ENCODE measurements at places on chromosomes 7 and 10. TPM values are rescaled to one million over a fixed set of nuclear protein-coding genes. Genes with fewer than 3 reads are reported as not detected.
A peak's percentile ranks its signal among the peaks of the same experiment; 100 is the strongest.

DNA sequence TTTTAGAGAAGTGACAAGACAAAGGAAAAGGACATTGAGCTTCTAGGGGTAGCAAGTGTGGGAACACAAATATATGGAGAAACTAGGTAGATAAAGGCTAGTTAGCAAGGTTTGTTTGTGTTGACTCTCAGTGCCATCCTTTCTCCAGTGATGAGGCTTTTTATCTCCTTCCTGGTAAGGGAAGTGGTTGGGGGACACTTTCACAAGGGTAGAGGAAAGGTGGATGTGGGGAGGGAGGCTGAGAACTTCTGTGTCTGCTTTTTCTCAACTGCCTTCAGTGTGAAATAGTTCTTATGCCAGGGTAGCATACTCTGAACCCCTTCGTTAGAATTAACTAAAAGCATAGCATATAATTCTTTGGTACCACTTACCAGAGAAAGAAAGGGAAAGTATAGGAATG, 93.0 kb upstream of the STRIP2 start:
- no peaks in the 10 kb centered on the region for H3K36me3 ChIP-seq
- H3K4me1 ChIP-seq = peaks cover 8% of the 10 kb centered on the region
- no peak overlapping the region for H3K4me3 ChIP-seq
- H3K27me3 ChIP-seq = no peaks in the 10 kb centered on the region

GRCh38 chr7:90988516-90988915, 275.7 kb upstream of the FZD1 start:
- H3K4me3 ChIP-seq = no peak overlapping the region
- no peaks in the 10 kb centered on the region for H3K36me3 ChIP-seq
- H3K27ac ChIP-seq = no peak overlapping the region
- no peaks in the 10 kb centered on the region for H3K27me3 ChIP-seq

- no peak for DNase-seq
- no peak overlapping the region for H3K4me3 ChIP-seq
- H3K27me3 ChIP-seq = no peaks in the 10 kb centered on the region
- H3K4me1 ChIP-seq = no peaks in the 10 kb centered on the region
- no peak overlapping the region for H3K27ac ChIP-seq
These were observed 137.0 kb downstream of the RAMP3 start for GRCh38 chr7:45294559-45294958.

- no peak overlapping the region for H3K27ac ChIP-seq
- H3K36me3 ChIP-seq = no peaks in the 10 kb centered on the region
- H3K4me3 ChIP-seq = no peak overlapping the region
- no peak for DNase-seq
- peaks cover 30% of the 10 kb centered on the region for H3K27me3 ChIP-seq
- peaks cover 13% of the 10 kb centered on the region for H3K4me1 ChIP-seq
These were observed 3.8 kb downstream of the CLIP2 start for GRCh38 chr7:74292757-74293576.

- H3K27me3 ChIP-seq = no peaks in the 10 kb centered on the region
- no peak overlapping the region for H3K4me3 ChIP-seq
- no peak overlapping the region for H3K27ac ChIP-seq
- no peaks in the 10 kb centered on the region for H3K4me1 ChIP-seq
These were observed 161.0 kb downstream of the DIP2C start for GRCh38 chr10:528173-529165.

DNA sequence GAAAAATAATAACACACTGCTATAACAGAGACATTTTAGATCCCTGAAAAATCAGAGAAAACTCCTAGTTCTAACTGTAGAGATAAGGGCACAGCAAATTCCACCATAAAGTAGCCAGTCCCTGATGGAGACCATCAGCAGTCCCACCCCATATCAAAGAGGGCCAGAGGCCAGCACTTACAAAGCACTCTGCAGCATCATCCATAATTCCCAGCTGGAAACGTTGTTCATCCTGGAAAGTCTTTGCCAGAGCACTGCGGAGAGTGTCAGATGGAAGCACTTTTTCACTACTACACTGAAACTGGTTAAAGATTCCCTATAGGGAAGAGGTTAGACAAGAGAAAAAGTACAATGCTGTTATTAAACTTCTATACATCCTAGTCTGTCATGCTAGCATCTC, 45.8 kb downstream of the USP54 start:
- no peak overlapping the region for H3K27ac ChIP-seq
- H3K4me3 ChIP-seq = no peak overlapping the region
- no peak for DNase-seq
- peaks cover 3% of the 10 kb centered on the region for H3K36me3 ChIP-seq
- H3K27me3 ChIP-seq = no peaks in the 10 kb centered on the region

GRCh38 chr7:116315293-116315692, 105.0 kb downstream of the TES start:
- H3K36me3 ChIP-seq = no peaks in the 10 kb centered on the region
- peaks cover 24% of the 10 kb centered on the region for H3K4me1 ChIP-seq
- peak; percentile 4 for DNase-seq
- H3K27me3 ChIP-seq = no peaks in the 10 kb centered on the region
- no peak overlapping the region for H3K27ac ChIP-seq

DNA sequence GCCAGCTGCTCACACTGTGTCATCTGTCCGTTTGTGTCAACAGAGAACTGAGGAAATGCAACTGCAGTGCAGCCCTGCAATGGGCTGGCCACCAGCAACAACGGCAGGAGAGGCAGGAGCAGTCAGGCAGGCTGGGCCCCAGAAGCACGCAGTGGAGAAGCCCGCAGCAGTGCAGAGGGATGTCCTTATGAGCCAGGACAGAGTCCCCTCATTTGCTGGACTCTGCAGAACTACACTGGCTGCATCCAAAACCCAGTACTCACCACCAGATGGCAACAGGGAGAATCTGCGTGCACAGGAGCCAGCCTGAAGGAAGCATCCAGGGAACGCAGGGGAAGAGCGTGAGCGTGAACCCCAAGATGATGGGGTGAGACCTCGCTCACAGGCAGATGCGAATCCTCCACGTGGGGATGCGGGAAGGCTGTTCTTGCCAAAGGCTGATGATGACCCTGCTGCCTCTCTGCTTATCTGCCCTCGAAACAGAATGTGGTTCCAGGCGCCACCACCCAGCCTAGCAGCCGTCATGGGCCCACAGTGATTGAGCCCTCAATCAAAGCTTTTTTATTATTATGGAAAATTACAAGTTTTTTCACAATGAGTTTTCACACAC, 232.1 kb downstream of the PTPRN2 start:
- no peak overlapping the region for H3K27ac ChIP-seq
- peaks cover 10% of the 10 kb centered on the region for H3K4me1 ChIP-seq
- no peaks in the 10 kb centered on the region for H3K36me3 ChIP-seq
- DNase-seq = peak; percentile 51
- peaks cover 27% of the 10 kb centered on the region for H3K27me3 ChIP-seq
- no peak overlapping the region for H3K4me3 ChIP-seq

GRCh38 chr7:116139007-116139406, 71.3 kb upstream of the TES start:
- H3K27me3 ChIP-seq = no peaks in the 10 kb centered on the region
- peaks cover 20% of the 10 kb centered on the region for H3K4me1 ChIP-seq
- peak; percentile 65 for DNase-seq
- no peak overlapping the region for H3K27ac ChIP-seq

DNA sequence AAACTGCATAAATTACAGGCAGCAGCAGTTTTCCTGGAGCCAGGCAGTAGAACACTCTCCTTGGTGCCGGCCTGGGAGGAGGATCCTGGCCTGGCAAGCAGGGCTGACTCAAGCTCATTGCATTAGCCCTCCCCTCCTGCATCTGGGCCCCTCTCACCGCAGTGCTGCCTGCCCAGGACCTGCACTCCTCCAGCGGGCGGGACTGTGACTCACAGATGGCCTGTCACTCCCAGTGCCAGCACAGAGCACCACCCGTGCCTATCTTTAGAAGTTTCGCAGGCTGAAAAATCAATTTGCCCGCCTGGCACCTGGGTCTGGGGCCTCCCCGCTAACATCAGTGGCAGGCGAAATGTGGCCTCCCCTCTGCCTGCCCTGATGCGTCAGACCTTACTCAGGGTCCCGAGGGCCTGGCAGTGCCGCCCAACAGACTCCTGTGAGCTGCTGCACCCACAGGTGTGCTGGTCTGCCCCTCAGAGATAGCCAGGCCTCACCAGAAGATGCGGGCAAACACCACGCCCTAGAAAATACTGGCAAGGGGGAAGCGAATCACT, 123.8 kb downstream of the KCNMA1 start:
- peaks cover 33% of the 10 kb centered on the region for H3K4me1 ChIP-seq
- DNase-seq = peak; percentile 35
- H3K4me3 ChIP-seq = no peak overlapping the region
- H3K27ac ChIP-seq = no peak overlapping the region
- no peaks in the 10 kb centered on the region for H3K36me3 ChIP-seq
- no peaks in the 10 kb centered on the region for H3K27me3 ChIP-seq

GRCh38 chr10:21534604-21535493, 817 bp downstream of the MLLT10 start:
- peak overlapping the region; percentile 53 for H3K4me3 ChIP-seq
- peak; percentile 87 for DNase-seq
- peak overlapping the region; percentile 95 for H3K27ac ChIP-seq
- H3K36me3 ChIP-seq = peaks cover 10% of the 10 kb centered on the region

DNA sequence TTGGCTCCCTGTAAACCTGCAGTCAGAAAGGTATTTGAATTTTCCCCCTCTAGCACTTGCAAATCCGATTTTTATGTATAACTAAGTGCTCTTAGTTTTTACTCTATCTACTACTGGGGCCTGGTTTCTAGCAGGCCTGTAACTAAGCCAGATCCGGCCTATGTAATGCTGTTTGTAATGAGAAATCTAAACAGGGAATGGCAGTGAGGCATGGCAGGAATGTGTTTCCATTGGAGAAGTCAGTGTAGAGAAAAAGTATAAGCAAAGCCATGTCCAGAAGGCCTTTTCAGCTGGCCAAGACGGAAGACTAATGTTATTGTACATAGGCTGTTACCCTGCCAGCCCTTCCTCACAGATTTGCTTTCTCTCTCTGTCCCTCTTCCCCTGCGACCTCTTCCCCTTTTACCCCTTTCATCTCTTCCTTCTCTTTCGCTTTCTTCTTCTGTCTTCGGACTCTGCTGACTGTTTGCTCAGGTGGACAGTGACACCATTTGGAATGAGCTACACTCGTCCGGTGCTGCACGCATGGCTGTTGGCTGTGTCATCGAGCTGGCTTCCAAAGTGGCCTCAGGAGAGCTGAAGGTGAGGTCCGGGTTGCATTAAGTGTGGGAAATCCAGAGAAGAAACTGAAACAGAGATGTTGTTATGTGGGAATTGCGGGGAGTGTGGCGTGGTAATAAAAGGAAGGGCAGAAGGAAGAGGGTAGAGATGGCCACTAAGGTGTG, 297.5 kb downstream of the HDAC9 start:
- H3K27ac ChIP-seq = no peak overlapping the region
- H3K4me3 ChIP-seq = no peak overlapping the region
- H3K27me3 ChIP-seq = no peaks in the 10 kb centered on the region
- DNase-seq = no peak
- no peaks in the 10 kb centered on the region for H3K36me3 ChIP-seq
- H3K4me1 ChIP-seq = no peaks in the 10 kb centered on the region

- no peaks in the 10 kb centered on the region for H3K36me3 ChIP-seq
- DNase-seq = no peak
- H3K4me3 ChIP-seq = no peak overlapping the region
- H3K27me3 ChIP-seq = no peaks in the 10 kb centered on the region
These were observed 240.1 kb upstream of the PHYHIPL start for GRCh38 chr10:58936364-58936763.

GRCh38 chr7:115674467-115675024, 356.0 kb downstream of the TFEC start:
- no peak for DNase-seq
- H3K4me3 ChIP-seq = no peak overlapping the region
- no peaks in the 10 kb centered on the region for H3K27me3 ChIP-seq
- H3K27ac ChIP-seq = no peak overlapping the region
- no peaks in the 10 kb centered on the region for H3K4me1 ChIP-seq
- H3K36me3 ChIP-seq = no peaks in the 10 kb centered on the region

GRCh38 chr10:101047961-101048892, 13.6 kb upstream of the KAZALD1 start:
- H3K27ac ChIP-seq = no peak overlapping the region
- no peak overlapping the region for H3K4me3 ChIP-seq
- H3K27me3 ChIP-seq = peaks cover 94% of the 10 kb centered on the region
- DNase-seq = peak; percentile 57

DNA sequence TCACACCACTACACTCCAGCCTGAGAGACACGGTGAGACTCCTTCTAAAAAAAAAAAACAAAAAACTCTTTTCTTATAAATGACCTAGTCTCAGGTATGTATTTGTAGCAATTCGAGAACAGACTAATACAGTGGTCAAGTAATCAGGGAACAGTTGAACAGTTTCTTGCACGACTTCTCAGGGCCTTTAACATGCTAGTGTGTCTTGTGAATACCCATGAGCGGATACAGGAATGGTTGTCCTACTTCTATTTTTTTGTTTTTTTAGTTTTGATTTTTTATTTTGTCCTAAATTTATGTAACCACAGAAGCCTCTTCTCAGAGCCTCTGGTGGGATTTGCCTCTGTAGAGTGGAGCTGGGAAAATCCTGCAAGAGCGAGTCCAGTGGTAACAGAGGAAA, 71.0 kb upstream of the NANOS1 start:
- no peak for DNase-seq
- H3K27ac ChIP-seq = no peak overlapping the region
- H3K4me1 ChIP-seq = peaks cover 13% of the 10 kb centered on the region
- no peaks in the 10 kb centered on the region for H3K27me3 ChIP-seq
- no peaks in the 10 kb centered on the region for H3K36me3 ChIP-seq
- no peak overlapping the region for H3K4me3 ChIP-seq

DNA sequence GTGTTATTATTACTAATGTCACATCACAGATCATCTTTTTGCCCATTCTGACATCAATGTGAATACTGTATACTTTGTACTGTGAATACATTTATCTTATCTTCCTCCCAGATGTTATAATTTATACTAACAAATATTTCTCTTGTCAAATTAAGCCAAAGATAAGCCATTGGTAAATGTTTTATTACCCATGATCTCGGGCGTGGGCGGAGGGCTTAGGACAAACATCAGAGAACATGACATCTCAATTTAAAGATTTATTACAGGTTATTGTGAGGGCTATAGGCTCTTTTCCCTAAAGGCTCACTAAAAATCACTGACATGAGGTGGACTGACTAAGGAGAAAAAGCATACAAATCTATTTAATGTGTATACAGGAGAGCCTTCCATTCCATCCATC, 58.2 kb upstream of the DGKB start:
- no peak overlapping the region for H3K4me3 ChIP-seq
- H3K27ac ChIP-seq = no peak overlapping the region
- H3K36me3 ChIP-seq = no peaks in the 10 kb centered on the region
- DNase-seq = no peak
- H3K4me1 ChIP-seq = no peaks in the 10 kb centered on the region
- no peaks in the 10 kb centered on the region for H3K27me3 ChIP-seq

The MKX gene
- not detected for total RNA-seq

The HOXA10 gene
- total RNA-seq = not detected

The HOXA5 gene
- total RNA-seq = not detected

The KCND2 gene
- 2.9 TPM for total RNA-seq

The SPDYE11 gene
- total RNA-seq = not detected

The DNAJC12 gene
- 3.5 TPM for total RNA-seq

The VDAC2 gene
- total RNA-seq = 163 TPM

The TRPV5 gene
- not detected for total RNA-seq

The PLPP4 gene
- total RNA-seq = 0.90 TPM

The PRTFDC1 gene
- 26.4 TPM for total RNA-seq

The PIK3AP1 gene
- total RNA-seq = 1.7 TPM

All from neural progenitor cell (in vitro differentiated cells).